ENCODE measurements at places on chromosomes 5 and 9.

DNA sequence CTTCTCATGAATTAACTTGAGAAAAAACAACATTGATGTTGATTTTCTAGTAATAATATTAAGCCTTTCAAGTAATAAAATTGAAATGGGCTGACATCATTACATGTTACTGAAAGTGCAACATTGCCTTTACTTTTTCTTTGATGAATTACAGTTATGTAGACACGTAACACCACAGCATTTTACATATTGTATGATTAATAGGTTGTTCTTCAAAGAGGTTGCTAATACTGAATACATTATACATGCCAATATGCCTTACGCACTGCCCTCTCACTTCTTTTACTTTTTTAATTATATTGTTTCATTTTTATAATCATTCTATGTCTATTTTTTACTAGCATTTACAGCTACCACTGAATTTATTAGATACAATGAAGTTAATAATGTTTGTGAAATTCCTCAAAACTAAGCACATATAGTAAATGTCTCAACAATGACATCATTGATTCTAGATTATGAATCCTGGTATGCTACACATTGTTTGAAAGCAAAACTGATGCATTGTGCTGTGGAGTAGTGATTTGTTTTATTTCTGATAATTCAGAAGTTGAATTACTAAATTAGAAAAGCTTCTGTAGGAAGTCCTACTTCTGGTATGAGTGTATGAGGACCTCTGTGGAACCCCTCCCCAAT, 464.4 kb upstream of the IZUMO3 start:
- DNase-seq = no peak

GRCh38 chr9:71990466-71990865, 69.9 kb downstream of the C9orf57 start:
- no peak for DNase-seq

- no peak for DNase-seq
These were observed 528.0 kb upstream of the SEMA6A start for GRCh38 chr5:117102591-117102990.

- DNase-seq = no peak
These were observed 166.5 kb upstream of the PHYKPL start for GRCh38 chr5:178398901-178399700.

GRCh38 chr5:43332401-43332800, 19.2 kb upstream of the HMGCS1 start:
- DNase-seq = no peak

DNA sequence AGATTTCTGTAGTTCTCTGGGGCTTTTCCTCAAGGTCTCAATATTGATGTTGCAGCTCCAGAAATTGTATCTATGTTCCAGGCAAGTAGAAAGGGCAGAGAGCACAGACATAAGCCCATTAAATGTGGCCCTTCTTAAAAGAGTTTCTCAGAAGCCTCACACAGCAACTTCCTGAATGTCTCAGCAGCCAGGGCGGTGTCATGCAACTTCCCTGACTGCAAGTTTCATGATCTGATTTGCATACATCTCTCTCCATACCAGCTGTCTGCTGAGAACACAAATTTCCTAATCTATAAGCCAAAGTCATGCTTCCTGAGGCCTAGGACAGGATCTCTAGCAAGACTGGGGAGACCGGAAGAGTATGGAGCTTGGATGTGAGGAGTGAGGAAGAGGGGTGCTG, 13.0 kb downstream of the RGS7BP start:
- no peak for DNase-seq

GRCh38 chr9:26888271-26888670, 4.3 kb downstream of the CAAP1 start:
- no peak for DNase-seq

DNA sequence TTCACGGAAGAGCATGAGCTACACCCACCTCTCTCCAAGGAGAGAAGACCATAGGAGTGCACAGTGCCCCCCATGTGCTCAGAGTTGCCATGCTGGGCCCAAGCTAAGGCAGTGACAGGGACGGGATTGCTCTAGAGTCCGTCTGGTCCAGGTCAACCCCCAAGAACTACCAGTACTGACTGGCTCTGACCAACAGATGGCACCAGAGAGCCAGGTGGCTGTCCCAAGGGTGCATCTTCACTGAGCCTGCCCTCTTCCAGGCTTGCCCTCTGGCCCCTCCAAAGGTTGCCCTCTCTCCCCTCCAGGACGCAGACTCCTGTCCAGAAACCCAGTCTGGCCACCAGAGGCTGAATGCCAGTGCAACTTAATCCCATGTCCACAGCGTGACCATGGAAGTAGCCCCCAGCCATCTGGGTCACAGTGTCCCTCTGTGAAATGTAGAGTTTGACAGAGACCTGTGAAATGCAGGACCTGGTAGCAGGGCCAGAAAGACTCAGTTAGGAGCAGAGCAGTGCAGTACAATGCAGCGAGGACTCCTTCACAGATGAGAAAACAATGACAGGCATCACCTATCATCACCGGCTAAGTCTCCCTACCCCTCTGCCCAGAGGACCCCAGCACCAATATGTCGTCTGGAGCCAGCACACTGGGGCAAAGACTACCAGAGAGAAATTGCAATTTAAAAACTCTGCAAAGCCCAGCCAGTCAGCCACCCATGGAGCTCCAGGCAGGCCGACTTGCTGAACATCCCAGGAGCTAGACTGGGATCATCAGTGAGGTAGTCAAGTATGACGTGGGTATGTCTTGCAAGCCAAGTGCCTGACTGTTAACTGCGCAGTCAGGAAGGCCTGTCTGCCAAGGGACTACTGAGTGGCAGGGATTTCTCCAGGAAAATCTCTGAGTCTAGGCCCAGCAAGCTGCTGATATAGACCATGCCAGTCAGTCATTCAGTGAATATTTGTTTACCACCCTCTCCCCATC, 7.7 kb upstream of the SKP1 start:
- peak; percentile 12 for DNase-seq

- DNase-seq = no peak
These were observed 137.3 kb downstream of the ZNF462 start for GRCh38 chr9:107000218-107000617.

GRCh38 chr9:113568571-113569321, 105.2 kb downstream of the RGS3 start:
- DNase-seq = no peak

DNA sequence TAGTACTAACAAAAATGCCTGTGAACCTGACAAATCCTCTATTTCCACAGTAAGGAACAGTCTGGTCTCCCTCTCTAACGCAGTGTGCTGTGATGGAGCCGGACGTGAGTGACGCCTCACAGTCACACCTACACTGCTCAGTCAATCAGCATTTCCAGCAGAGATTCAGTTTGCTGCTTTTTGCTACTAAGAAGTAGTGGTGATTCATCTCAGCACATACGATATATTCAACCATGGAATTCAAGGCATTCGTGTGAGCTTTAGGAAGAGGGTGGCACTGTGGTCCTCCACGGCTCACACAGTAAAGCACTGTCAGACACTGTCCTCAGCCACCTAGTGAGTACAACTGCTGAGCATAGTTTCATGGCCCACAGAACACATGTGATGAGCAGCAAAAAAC, 70.9 kb downstream of the SETX start:
- no peak for DNase-seq

DNA sequence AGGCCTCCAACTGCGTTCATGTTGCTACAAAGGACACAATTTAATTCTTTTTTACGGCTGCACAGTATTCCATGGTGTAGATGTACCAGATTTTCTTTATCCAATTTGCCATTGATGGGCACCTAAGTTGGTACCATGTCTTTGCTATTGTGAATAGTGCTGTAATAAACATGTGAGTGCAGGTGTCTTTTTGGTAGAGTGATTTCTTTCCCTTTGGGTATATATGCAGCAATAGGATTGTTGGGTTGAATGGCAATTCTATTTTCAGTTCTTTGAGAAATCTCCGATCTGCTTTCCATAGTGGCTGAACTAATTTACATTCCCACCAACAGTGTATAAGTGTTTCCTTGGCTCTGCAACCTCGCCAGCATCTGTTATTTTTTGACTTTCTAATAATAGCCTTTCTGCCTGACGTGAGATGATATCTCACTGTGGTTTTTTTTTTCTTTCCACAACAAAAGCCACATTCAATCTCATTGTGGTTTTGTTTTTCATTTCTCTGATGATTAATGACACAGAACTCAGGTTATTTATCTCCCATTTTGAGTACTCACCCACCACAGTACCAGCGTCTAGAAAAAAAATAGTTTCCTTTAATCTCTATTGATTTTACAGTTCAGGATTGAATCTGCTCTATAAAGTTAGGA, 21.9 kb downstream of the ARRDC3 start:
- no peak for DNase-seq

DNA sequence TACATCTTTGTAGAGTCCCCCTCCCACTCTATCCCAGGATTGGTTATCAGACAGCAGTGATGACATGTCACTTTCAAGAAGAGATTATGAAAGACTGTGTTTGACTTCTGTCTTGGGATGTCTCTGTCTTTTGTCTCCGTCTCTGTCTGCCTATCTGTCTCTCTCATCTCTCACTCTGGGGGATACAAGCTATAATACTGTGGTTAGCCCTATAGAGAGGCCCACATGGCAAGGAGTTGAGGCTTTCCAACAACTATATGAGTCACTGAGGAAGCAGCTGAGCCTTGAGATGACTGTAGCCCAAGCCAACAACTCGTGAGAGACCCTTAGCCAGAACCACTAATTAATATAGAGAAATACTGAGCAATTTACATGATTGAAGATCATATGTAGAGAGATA, 284.8 kb downstream of the PDE4D start:
- DNase-seq = no peak

DNA sequence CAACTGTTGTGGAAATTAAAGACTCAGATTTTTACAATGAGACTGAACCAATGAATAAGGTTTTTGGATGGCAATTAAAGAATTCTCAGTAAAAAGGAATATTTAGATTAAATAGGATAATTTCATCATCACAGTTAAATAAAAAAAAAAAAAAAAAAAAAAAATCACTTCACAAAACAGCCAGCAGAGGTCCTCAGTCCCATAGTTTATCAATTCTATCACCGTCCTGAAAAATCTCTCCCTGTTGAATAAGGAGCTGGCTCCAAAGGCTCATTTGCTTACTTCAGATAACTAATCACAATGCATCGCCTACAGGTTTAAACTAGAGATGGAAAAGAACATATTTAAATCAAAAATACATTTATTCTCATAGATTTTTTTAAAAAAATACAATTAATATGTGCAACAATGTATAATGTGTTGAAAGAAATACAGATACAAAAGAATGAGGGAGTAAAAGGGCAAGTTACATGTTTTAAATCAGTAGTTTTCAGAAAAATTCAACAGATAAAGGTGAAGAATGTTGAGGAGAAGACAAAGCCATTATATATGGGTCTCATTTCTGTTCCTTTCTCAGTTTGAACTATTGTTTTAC, 175.8 kb upstream of the CHD1 start:
- DNase-seq = peak; percentile 3

DNA sequence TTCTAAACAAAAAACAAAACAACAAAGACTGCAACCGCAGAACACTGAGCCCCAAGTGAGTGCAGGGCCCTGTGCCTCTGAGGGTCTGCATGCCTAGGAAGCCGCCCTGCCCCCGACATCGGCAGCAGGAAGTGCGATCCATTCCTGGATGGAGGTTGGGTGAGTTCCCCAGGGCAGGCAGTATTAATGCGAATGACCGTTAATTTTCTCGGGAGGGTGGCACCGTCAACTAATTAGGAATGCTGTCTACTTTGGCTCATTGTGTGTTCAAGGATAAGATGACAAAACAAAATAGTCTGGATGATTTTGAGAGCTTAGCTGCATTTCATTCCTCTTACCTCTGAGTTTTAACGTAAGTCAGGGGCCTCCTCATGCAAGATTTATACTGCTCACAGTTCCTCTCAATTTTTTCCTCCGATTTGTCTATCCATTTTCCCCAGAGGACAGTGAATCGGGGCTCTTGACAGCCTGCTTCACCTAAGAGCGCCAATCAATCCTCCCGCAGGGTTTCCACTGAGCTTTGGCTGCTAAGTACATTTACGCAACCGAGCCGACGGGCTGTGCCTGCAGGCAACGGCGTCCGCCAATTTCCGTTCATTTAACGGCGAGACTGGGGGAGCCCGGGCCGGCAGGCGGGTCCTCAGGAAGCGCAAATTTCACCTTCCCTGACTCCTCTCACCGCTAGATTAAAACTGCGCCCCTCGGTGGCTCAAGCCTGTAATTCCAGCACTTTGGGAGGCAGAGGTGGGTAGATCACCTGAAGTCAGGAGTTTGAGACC, 2.9 kb upstream of the NXNL2 start:
- no peak for DNase-seq

GRCh38 chr5:124301850-124302249, 444.6 kb downstream of the ZNF608 start:
- no peak for DNase-seq

GRCh38 chr5:104998572-104998971, 1436.0 kb upstream of the NUDT12 start:
- no peak for DNase-seq

DNA sequence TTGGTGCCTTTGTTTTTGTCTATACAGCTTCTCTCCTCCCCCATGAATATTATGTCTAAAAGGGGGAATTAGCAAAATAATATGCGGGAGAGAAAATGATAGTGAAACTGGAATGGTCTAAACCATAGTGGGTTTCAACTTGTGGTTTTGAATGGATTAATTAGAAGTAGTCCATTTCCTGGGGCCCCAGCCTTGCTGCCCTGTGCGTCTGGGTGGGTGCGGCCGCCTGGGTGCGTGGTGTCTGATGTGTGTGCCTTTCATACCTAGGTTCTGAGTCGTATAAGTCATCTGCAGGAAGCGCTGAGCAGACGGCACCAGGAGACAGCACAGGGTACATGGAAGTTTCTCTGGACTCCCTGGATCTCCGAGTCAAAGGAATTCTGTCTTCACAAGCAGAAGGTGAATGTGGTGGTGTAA, 120.0 kb upstream of the CACNA1B start:
- no peak for DNase-seq

DNA sequence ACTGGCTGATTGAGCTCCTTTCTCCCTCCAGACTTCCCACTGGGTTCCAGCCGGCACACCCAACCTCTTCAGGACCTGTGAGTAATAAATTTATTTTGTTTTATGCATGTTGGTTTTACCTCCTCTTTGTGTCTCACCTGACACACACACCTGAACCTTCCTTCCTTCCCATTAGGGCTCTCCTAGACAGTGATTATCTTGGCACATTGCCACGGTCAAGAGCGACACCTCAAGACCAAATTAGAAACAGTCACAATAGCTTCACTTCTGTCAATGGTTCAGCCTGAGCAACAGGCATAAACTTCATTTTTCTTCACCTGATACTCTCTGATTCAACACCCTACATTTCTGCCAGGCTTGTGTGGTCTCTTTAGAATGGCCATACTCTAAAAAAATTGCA, 296.3 kb upstream of the SMARCA2 start:
- no peak for DNase-seq

GRCh38 chr5:73103870-73104299, 16.5 kb upstream of the TMEM171 start:
- DNase-seq = peak; percentile 80

Data from NCI-H2227 treated with DMSO at 0.1 percent for 48 hours (cell line).